Breast epithelium (tissue), 4 donors: ENCODE measurements at places on chromosomes 5 and 9. TPM values are rescaled to one million over a fixed set of nuclear protein-coding genes. Genes with fewer than 3 reads are reported as not detected.

AIF1L gene
- total RNA-seq, result 22.5 TPM

DNA sequence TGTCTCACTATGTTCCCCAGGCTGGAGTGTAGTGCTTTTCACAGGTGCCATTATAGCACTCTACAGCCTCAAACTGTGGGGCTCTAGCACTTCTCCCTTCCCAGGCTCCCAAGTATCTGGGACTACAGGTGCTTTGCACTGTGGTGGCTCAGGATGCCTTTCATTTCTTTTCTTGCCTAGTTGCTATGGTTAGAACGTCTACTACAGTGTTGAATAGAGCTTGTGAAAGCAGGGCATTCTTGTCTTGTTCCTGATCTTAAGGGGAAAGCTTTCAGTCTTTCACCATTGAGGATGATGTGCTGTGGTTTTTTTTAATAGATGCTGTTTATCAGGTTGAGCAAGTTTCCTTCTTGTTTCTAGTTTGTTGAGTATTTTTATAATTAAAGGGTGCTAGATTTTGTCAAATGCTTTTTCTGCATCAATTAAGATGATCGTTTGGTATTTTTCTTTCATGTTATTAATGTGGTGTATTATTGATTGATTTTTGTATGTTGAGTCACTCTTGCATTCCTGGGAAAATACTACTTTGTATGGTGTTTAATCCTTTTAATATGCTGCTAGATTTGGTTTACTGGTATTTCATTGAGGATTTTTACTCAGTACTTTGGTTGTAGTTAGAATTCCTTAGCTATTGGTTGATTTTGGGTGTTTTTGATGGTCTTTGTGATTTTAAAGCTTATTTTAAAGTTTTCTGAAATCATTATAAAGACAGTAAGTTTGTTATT, 35.6 kb downstream of the GPBP1 start:
- DNase-seq, result no peak
- H3K27me3 ChIP-seq, result no peaks in the 10 kb centered on the region
- no peaks in the 10 kb centered on the region for H3K4me1 ChIP-seq
- H3K4me3 ChIP-seq, result no peak overlapping the region
- no peaks in the 10 kb centered on the region for H3K36me3 ChIP-seq

DNA sequence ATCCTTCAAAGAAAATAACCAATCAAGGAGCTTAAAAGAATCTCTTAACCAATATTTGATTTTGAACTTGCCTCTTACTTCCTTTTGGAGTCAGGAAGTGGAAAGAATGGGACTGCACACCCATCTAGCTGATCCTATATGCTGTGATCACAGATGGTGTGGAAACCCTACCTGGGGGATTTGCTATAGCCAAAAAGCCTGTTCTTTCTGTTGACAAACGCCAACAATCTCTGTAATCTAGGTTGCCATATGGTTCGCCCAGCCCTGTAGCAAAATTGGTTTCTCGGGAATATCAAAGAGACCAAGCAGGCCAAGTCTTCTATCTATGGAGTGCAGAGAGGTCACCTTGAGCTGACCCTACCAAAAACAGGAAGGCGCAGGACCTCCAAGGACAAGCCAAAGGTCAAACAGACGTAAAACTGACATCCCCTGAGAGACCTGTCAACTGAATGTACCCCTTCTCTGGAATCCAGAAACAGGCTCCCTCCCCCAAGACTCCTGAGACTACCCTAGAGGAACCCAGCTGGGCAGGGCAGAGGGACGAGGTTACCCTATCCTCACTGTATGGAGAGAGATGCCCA, 19.4 kb downstream of the NRG2 start:
- H3K27me3 ChIP-seq, result no peaks in the 10 kb centered on the region
- H3K36me3 ChIP-seq, result no peaks in the 10 kb centered on the region
- H3K4me3 ChIP-seq, result no peak overlapping the region
- H3K27ac ChIP-seq, result no peak overlapping the region
- no peak for DNase-seq

IFNA13 gene
- total RNA-seq, result not detected

TMEM252 gene
- total RNA-seq, result not detected
